Stimulated activated CD4-positive, alpha-beta T cell treated with anti-CD3 and anti-CD28 coated beads, TNF-alpha, amount 100 ng/mL, for 48 hours (primary cell): ENCODE measurements at places on chromosomes 3 and 15.

- no peak for DNase-seq
Measured at GRCh38 chr15:38687775-38688495, 123.3 kb upstream of the RASGRP1 start.

DNA sequence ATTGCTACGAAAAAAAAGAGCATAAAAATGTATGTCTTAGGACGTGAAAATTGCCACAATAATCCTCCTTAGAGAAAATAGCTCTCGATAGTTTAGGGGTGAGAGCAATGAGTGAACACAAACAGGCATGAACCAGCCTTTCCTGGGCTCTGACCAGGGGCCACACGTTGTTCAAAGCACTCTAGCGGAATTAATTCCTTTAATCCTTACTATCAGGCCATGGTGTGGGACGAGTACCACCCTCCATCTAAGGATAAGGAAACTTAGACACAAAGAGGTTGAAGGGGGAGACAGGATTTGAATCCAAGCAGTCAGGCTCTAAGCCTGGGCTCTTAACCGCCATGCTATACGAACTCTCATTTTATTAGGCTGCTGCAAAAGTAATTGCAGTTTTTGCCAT lies 81.9 kb upstream of the CACNA2D3 start:
- DNase-seq, result no peak

GRCh38 chr3:194745422-194746184 lies 59.9 kb downstream of the FAM43A start:
- no peak for DNase-seq

DNA sequence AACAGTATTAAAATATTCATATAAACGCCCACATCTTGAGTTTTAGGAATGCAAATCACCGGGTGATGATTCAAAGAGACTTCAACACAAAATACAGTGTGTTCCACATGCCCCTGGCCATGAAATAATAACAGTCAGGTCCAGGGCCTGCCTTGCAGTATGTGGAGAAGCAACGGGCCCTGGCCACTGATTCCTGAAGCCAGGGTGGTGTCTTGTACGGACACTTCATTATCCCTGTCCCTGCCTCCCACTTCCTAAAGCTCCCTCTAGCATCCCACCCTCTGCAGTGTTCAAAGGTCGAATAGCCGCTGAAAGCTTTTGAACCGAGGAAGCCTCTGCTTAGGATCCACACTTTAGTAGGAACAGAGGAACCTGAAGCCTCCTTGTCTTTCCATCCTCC lies 50.4 kb upstream of the PCSK6 start:
- no peak for DNase-seq

- no peak for DNase-seq
Measured at GRCh38 chr3:9199775-9200174, 49.7 kb downstream of the SRGAP3 start.

- DNase-seq, result no peak
Measured at GRCh38 chr3:142433110-142433509, 14.7 kb downstream of the XRN1 start.

DNA sequence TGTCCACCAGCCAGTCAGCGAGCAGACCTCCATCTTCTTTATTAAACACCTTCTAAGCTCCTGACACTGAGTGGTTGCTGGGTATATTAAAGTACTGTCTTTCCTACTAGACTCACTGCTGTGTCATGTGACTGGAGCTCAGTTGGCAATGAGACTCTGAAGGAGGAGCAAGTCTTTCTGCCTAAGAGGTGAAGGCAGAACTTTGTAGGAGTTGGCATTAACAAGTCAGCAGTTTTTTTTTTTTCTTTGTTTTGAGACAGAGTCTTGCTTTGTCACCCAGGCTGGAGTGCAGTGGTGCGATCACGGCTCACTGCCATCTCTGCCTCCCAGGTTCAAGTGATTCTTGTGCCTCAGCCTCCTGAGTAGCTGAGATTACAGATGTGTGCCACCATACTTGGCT lies 62.2 kb downstream of the ABHD5 start:
- DNase-seq, result no peak

DNA sequence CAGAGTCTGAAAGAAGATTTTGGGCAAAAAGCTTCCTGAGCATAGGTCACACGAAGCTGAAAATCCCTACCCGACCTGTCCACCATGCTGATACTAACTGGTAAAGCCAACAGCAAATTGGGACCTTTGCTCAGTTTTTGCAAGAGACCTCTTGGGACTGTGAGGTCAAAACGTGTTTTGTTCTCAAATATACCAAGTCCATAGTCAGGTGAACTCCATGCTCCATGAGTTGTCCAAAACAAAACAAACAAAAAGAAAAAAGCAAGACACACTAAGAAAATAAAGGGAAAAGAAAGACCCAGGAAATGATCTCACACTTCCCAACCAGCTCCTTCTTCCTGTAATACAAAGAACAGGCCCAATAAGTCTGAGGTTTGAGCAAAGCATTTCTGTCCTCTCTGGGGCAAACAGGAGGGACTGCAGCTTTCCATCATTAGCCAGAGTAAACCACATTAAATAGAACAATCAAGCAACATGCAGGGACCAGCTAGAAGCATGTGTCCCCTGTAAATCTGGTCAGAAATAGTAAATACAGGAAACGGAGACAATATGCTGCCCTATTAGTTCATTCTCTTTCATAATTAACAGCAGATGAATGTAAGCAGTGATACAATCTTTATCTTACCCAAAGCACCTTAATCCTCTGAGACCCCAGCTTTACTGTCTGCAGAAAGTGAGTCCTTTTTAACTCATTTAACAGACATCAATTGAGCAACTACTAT lies 125.0 kb upstream of the LIPC start:
- DNase-seq, result no peak

DNA sequence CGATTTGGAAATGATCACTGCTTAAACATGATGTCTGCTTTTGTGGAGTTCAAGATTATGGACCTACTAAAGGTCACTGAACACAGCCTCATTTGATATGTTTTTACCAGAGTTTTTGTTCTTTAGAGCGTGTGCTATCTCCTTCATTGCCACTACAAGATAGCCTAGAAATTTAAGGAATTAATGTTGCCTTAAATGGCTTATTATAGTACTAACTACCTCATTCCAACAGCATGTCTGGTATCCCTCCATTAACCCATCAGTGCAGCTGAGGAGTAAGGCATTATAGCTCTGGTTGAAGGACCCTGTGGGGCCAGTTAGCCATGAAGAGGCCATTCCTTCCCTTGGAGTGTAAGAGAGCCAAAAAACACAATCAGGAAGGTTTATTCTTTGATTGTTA lies 2.3 kb upstream of the FAM43A start:
- DNase-seq, result no peak

DNA sequence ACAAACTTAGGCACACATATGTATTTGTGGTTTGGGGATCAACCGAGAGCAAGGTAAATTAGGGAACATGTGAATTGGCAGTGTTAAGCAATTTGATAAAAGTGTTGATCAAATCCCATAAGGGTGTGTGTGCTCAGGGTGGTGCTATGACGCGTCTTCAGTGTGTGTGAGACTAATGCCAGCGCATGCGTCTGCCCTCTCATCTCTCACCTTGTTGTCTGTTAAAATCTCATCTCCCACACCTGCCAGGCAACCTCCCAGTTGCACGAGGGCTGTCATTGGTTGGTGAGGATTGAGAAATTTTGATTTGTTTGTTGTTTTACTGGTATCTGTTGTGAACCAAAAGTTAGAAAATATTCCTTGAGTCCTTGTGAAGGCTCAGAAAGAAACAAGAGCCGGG lies 137.2 kb upstream of the ICE2 start:
- DNase-seq, result no peak

- DNase-seq, result no peak
Measured at GRCh38 chr15:64907991-64908390, 3.7 kb upstream of the ANKDD1A start.

DNA sequence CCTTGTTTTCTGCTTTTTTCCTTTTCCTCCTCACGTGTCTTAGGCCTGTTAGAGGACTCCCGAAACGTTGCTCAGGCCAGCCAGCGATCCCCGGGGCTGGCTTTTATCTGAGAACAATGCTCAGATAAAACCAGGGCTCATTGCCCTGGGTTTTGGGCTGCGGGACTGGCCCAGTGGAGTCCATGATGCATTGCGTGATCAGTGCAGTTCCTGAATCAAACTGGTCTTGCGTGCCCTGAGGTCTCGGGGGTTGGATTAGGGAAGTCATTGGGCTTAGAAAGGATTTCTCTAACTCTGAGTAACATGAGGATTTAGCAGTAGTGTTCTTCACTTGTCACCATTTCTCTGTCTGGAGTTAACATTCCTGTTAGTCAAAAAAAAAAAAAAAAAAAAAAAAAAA lies 66.3 kb downstream of the CCR1 start:
- no peak for DNase-seq

- no peak for DNase-seq
Measured at GRCh38 chr3:33128706-33129105, 14.9 kb downstream of the CRTAP start.

- no peak for DNase-seq
Measured at GRCh38 chr15:100189849-100190248, 151.9 kb downstream of the ADAMTS17 start.

DNA sequence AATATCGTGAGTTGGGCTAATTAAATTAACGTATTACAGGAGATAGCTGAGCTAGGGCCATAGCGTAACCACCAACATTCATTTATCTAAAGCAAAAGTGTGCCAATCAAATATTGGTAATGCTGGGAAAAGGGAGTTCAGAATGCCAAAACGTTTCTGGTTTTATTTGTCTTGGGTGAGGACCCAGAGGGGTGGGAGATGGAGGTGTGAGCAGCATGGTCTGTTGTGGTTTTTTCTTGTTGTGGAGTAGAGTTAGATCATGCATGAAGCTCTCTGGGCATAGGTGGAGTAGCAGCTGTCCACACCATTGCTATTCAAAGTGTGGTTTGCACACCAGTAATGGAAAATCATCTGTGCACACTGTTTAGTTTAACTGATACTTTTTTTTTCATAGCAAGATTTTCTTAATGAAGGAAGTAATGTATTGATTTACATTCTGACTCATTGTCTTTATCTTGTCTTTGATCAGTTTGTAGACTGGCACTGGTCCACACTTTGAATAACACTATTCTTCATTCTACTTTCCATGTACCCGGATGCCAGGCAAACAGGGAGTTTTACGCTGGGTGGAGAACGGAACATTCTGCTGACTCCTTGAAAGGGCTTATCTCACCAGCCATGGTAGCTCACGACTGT lies 50.8 kb upstream of the CRTC3 start:
- DNase-seq, result no peak

GRCh38 chr3:63991666-63992065 lies 31.6 kb downstream of the PSMD6 start:
- DNase-seq, result no peak

- DNase-seq, result no peak
Measured at GRCh38 chr3:129068291-129068886, 7.8 kb downstream of the GP9 start.

- DNase-seq, result no peak
Measured at GRCh38 chr15:52370010-52370409, 74.4 kb upstream of the MYO5C start.

DNA sequence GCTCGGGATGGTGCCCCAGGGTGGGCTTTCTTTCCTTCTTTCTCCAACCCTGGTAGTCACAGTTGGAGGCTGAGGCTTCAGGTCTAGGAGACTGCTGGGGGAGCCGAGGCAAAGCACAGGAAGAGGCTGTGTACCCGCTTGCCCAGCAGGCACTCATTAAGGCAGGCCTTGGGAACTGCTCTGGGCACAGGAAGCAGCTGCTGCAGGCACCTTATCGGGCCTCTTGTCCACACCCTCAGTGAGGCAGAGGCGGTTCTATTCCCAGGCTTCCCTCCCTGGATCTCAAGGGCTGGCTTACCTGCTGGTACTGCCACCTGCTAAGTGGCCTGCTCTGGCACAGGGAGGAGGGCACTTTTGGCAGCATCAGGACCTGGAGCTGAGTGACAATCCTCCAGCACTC lies 15.8 kb upstream of the GRM2 start:
- no peak for DNase-seq

GRCh38 chr3:156120528-156121251 lies at the start of gene KCNAB1:
Gene KCNAB1 (plus strand): TSS chr3:156120578.
- DNase-seq, result no peak

GRCh38 chr3:88828466-88828865 lies 279.0 kb upstream of the EPHA3 start:
- no peak for DNase-seq

- DNase-seq, result no peak
Measured at GRCh38 chr3:151393941-151394340, 9.4 kb upstream of the P2RY12 start.
